ENCODE measurements at places on chromosomes 16 and 17.
A peak's percentile ranks its signal among the peaks of the same experiment; 100 is the strongest.

DNA sequence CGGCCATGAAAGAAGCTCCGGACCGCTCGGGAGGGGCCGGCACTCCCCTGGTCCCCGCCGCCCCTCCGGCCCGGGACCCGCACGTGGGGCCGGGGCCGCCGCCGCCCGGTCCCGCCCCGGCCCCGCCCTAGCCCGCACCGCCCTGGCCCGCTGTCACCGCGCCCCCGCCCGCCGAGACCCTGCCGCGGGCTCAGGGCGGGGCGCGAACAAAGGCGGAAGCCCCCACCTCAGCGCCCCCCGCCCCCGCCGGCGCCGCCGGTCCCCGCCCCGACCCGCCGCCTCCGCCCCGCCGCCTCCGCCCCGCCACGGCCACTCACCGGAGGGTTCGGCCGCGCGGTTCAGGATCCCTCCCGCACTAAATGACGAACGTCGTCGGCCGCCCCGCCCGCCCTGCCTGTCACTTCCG lies at the start of gene ARHGDIA:
TSS of gene ARHGDIA (minus strand) at position 357 of the 406 bp plus-strand sequence. CDS start 1,407 bp downstream, outside the sequence.
- DNase-seq: no peak

GRCh38 chr16:8649829-8650554 lies 24.4 kb upstream of the ABAT start:
- DNase-seq: no peak

DNA sequence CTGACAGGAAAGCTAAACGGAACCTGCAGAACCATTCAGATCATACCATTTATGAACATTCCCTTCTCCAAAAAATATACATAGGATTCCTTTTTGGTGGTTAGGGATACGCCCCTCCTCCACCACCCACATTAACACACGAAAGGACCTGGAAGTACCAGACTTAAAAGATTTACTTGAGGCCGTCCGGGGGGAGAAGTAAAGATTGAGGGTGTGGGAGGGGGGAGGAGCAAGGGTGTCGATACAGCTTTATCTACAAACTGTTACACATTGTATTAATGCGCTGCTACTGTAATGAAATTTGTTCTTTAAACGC lies 537 bp downstream of the PALB2 start:
- no peak for DNase-seq

DNA sequence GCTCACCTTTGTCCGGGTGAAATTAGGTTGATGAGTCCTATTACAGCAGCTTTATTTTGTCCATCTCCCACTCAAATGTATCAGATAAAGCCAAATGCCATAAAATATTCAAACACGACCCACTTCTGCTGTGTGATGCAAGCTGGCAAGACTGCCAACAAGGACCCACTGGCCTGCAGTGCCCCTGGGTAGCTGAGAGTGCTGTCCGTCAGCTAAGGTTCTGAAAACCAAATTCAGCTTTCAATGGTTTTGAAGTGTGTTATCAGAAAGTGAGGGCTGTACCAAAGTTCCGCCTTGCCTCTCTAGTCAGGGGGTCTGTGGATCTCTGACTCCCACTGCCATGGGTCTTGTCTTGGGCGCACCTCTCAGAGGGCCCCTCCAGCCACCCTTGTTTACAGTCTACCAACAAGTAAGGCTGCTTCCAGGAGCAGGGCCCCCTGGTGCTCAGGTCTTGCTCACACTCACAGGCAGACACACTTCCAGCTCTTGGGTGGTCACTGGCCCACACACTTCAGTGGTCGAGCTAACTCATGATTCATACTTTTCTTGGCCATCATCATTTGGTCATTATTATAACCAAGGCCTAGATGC lies 10.5 kb upstream of the CCDC182 start:
- DNase-seq: no peak

DNA sequence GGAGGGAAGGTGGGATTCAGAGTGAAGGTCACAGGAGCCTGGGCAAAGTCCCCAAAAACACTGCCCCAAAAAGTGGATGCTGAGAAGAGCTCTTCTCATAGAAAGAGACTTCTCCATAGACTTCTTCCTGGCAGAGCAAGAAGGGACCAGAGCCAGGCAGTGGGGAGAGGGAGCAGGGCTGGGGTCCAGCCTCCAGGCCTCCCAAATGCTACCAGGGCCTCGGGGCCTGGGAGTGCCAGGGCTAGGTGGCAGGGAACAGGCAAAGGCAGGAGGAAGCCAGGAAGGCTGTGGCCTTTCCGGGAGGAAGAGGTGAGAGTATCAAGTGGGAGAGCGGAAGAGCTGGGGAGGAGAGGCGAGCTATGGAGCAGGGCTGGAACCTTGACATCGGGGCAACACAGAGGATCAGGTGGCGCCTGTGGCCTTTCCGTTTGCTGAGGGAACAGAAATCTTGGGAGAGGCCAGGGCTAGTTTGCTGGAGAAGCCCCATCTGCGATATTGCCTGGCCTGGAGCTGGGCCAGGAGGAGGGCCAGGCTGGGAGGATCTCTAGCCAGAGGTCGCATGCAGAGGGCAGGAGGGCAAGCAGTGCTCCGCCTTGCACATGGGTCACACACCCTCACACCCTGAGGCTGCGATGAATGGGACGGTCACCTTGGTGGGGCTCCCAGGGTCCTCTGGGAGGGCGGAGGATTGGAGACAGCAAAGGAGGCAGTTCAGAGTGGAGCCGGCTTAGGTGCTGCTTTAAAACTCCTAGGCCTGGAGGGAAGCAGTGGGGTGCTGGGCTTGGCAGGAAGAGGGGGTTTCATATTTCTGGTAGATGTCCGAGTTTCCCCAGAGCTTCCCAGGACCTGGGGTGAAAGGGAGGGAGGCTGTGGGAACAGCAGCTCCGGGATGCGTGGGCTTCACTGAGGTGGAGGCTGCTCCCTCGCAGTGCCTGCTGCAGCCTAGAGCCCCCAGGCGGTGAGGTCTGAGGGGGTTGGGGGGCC lies 3.4 kb downstream of the SLC16A5 start:
- DNase-seq: no peak

GRCh38 chr16:89031715-89032659 lies 55.0 kb upstream of the CBFA2T3 start:
- DNase-seq: no peak

DNA sequence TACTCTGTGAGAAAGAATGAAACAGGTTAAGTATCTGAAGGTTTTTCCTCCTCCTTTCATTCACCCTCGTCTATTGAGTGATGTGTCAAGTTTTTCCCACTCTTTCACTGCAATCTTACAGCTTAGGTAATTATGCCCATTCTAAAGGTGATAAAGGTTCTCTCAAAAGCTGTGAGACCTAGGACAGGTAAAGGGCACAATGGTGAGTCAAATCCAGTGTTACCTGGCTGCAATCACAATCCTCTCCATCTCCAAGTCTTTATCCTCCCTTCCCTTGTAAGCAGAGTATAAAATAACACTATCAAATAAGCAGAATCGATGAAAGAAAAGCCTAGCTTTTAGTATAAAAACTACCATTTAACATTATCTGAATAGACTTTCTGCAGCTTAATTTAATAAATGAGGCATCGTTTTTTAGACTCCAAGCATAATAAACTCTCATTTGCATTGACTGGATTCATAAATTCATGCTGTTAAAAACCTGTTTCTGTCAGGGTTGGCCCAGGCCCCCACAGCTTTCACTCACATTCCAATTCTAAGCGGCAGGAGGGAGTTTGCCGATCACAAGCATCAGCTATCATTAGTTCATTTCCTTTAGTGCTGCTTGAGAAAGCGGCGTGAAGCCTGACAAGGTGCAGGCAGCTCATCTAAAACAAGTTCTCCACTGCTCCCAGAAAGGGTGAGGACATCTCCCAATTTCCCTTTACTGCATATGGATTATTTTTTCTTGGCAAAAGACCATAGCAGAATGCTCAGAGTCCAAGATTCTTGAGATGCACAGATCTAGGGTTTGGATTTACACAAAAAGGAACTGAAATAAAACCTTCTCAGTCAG lies 67.8 kb downstream of the CDH8 start:
- no peak for DNase-seq

DNA sequence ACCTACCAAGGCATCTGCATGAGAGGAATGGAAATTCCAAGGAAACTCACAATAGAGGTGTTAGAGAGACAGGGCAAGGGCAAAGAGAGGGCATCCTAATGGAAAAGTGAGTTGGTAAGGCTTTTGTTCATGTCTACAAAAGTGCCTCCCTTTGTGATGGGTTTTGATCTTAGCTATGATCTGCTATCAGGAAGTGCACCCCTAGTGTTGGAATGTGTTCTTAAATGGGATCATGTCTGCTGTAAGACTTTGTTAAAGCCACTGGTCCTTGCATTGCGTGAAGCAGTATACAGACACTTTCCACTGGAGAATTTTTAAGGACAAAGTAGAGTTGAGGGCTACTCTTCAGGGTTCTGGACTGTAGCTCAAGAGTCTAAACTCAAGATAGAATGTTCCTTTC lies 92.0 kb downstream of the MAP2K6 start:
- DNase-seq: no peak

- no peak for DNase-seq
These were observed 879.4 kb downstream of the CDH11 start for GRCh38 chr16:64242492-64242891.

GRCh38 chr17:75704963-75705875 lies 16.0 kb upstream of the ITGB4 start:
- no peak for DNase-seq

DNA sequence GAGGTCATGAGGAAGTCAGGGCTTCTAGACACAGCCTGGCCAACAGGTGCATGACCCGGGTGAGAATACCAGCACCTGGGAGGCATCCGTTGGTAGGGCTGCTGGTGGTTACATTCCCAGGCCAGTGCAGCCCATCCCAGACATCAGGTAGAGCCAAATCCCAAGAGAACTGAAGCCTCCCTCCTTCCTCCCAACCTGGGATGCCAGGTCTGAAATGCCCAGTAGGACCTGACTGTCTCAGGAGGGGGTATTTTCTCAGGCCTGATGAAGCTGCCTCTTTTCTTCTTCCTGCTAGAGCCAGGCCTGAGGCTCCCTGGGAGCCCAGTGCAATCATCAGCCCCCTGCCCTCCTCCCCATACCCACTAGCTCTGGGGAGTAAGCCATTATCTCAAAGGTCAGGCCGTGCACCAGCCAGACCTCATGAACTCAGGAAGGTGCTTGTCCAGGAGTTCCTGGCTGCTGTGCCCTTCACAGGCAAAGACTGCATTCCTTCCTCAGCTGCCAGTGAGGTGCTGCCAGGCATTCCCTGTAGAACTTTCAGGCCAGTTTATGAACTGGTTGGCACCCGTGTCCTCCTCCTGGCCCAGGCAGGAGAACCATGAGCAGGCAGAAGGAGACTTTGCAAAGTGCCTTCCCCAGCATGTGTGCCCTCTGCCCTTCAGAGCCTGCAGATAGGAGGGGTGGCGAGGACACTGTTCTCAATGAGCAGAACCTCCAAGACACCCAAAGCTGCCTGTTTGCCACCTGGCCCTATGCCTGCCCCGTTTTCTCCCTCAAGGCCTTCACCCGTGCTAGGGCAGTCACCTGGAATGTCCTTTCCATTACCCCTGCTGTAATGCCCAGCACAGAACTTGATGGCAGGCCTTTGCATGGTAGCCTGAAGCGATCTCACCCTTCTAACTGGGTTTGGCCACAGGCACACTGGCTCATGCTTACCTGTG lies 7.6 kb downstream of the TBX2 start:
- peak; percentile 9 for DNase-seq

- DNase-seq: no peak
These were observed 126.4 kb upstream of the ANKFN1 start for GRCh38 chr17:56026915-56027314.

GRCh38 chr17:77382356-77382911 lies 241.7 kb downstream of the SEC14L1 start:
- no peak for DNase-seq

DNA sequence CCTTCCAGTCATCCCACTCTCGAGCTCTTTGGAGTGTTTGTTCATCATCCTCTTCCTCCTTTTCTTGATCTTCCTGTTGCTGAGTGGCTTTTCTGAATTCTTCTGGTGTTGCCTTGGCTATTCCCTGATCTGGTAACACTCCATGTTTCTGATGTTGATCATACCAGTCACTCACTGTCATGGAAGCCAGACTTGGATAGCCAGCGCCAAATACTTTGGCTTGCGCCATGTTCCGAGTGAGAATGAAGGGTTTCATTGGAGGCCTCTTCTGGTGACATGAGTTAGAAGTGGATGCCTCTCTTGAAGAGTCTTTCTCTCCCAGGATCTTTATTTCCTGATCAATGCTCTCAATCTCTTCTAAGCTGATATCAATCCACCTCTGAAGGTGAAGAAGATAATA lies 31.2 kb downstream of the TEX14 start:
- DNase-seq: no peak

GRCh38 chr17:44769230-44769629 lies 10.4 kb downstream of the ADAM11 start:
- no peak for DNase-seq

DNA sequence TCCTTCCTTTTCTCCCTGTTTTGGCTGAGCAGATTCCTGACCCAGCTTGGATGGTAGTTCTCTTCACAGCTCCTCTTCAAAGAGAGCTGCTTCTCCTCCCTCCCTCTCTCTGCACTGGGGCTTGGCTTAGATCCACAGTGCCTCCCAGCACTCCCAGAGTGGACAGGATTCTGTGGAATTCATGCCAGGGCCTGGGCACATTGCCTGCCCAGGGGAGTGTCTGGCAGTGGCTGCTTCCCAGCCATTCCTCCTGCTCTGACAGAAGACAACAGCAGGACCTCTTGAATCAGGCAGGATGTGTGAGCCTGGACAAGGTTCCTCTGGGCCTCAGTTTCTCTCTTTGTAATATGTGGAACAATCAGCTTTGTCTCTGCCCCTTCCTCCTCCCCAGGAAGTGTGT lies 4.5 kb upstream of the MMP28 start:
- DNase-seq: no peak

- no peak for DNase-seq
These were observed 90.3 kb downstream of the GOSR1 start for GRCh38 chr17:30567231-30568116.

DNA sequence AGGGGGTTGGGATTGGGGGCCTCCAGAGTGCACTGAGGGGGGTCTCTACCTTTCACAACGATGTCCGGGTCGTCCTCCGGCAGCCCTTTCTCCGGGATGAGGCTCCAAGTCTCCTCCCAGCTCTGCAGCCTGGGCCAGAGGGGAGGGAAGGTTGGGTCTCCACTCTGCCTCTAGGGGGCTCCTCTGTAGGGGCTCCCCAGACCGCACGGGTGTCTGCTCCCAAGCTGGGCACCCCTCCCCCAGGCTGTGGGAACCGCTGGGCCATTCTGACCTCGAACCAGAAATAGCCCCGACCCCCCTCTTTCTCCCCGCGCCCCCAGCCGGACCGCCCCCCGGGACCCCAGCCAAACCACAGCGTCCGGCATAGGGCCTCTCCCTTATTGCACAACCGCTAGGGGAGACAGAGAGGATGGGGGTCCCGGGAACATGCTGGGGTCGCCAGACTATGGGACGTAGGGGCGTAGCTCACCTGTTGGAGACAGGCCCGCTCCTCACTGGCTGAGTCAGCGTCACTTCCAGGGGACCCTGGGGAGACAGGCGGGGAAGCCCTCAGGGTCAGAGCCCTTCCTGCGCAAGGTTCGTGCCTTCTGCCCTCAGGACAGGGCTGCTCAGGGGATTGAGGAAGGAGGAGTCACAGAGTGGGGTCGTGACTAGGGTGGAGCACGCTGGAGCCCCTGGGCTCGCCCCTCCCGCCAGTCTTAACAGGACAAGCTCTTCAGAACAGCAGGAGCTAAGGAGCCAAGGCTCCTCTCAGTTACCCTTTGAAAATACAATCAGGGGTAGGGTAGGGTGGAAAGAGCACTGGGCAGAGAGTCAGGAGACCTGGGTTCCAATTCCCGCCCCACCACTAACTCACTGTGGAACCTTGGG lies 2.7 kb downstream of the PLEKHH3 start:
- DNase-seq: peak; percentile 99

- DNase-seq: no peak
These were observed 253.6 kb downstream of the ZFHX3 start for GRCh38 chr16:72794319-72794718.

- DNase-seq: no peak
These were observed 49.7 kb downstream of the TUBD1 start for GRCh38 chr17:59842901-59843652.

- DNase-seq: no peak
These were observed 34.2 kb upstream of the ACSM2B start for GRCh38 chr16:20610211-20610891.

GRCh38 chr17:67050471-67051154 lies 6.3 kb downstream of the CACNG1 start:
- no peak for DNase-seq

Measured in 8988T (cell line).